ENCODE measurements at places on chromosomes 6 and 20.

GRCh38 chr6:20159781-20160540, 52.3 kb downstream of the MBOAT1 start:
- no peak for DNase-seq

DNA sequence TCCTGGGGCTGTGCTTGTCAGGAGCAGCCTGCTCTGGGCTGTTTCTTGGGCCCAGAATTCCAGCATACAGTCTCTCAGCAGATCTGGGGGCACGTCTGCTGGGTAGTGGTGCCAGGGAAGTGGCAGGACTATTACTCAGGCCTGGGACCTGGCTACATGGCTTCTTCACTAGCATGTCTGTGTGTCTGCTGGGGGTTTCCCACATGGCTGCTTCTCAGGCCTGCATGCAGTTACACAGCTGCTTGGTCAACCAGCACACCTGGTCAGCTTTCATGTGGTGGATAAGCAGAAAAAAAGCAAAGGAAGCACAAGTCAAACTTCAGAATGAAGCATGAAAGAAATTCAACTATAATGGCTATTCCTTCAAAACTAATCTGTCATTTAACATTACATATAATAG, 316.2 kb upstream of the NOX3 start:
- DNase-seq = no peak

- no peak for DNase-seq
Measured at GRCh38 chr6:3796719-3797041, 45.2 kb upstream of the PXDC1 start.

DNA sequence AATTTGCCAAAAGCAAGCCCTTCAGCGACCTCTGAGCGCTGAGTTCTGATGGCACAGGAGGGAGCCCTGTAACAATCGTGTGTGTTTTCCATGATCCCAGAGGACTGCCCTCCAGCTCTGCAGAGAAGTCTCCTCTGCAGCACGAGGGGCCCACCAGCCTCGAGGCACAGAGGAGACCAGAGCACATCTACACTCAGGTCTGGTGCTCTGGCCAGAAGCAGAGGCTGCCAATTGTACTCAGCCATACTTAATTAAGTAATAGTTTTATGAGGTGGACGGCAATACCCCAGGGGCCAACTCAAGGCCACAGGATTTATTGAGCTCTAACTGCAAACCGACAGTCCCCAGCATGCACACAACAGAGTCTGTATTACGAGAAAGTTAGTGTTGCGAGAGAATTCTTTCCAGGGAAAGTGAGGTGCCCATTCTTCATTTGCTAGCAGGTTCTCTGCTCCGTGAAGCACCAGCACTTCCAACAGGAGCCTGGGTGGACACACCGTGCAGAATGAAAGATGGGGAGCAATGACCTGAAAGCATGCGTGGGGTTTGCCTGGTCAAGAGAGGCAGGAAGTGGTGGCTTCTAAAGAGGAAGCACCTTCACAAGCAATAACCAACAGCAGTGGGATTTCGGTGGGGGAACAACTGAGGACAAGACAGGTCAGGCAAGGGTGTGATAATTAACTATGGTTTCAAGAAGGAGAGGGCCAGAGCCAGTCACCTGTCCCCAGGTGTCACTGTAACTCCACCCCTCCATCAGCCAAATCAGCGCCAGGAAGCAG, 92.8 kb upstream of the FOXC1 start:
- DNase-seq = no peak

DNA sequence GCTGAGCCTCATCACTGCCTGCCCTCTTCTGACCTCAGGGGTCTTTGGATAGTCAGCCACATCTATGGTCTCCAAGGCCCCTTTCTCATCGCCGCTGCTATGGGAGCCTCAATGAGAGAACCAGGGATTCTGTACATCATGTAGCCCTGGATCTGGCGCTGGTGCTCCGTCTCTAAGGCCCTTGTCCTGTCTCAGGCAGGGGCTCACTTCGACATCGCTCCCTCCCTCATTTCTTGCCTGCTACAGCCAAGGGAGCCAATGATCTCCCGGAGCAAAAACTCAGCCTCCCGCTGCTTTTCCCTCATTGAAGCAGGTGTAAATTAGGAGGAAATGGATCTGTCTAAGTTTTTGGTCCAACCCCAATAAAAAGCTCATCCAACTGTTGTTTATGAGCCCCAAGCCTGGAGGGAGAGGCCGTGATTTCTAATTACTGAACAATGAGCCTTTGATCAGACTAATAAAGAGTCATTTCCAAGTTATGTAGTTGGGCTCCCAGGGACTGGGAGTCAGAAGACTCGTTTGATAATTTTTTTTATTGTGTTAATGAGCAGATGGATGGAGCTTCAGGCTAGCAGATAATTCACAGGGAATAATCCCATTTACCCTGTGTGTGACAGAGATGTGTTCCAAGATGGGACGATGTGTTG, 30.9 kb downstream of the LBP start:
- no peak for DNase-seq

GRCh38 chr6:18492972-18493371, 105.8 kb downstream of the RNF144B start:
- no peak for DNase-seq

- DNase-seq = no peak
Measured at GRCh38 chr6:26121141-26122004, 34.1 kb downstream of the HFE start.

DNA sequence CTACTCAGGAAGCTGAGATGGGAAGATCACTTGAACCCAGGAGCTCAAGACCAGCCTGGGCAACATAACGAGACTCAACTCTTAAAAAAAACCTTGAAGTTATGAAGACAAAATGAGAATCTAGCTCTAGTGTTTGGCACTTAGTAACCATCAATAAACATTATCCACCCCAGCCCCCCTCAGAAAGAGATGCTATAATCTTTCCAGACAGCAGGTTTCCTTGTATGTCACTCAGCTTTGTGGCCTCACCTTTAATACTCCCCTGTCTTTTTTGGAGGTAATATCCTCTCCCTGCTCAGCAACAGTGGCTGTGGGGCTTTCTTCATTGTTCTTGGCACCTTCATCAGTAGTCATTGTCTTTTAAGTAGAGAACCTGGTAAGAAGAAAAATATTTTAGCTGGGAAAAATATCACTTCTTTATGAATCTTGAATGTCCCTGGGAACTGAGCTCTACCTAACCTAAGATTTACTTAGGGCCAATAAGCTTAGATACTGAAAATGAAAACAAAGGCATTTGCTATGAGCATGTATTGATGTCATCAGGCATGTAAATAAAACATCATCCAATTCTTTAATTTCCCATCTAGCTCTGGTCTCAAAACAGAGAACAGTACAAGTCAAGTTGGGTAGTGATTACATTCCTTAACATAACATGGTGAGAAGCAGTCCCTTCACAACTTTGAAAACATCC, 46.1 kb downstream of the FKBP5 start:
- no peak for DNase-seq

DNA sequence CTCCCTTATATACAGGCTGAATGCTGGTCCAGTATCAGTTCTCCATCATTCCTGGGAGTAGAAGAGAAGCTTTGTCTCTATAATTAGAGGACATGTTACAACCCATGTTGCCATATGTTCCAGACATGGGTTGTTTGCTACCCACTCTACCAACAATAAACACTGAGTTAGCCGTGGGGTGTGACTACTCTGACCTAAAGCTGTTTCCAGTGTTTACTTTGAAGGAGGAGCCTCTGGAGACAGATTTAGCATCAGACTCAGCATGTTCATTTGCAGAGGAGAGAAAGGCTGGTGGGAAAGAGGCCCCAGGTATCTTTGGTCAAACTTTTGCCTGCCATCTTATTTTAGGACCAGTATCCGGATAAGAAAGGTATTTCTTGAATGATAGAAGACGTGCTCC, 157.9 kb upstream of the SNX9 start:
- DNase-seq = no peak

GRCh38 chr20:17617212-17617867, 47.5 kb downstream of the DSTN start:
- DNase-seq = no peak

DNA sequence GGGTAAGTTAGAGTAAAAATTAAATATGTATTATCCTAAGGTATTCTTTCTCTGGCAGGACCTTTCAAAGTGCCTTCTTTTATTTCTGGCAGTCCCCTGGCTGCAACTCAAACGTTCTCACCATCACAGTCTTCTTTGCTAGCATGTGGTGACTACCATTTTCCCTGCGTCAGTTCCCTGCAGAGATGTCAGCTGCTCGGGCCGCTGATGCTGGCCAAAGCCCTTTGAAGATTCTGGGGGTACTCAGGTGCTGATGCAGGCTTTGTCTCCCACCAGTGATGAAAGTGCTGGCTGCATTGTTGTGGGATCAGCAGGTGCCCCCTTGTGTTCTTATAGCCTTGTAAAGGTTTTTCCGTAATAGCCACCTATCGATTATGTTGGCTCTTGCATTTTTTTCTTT, 140.1 kb downstream of the BTBD3 start:
- DNase-seq = no peak

DNA sequence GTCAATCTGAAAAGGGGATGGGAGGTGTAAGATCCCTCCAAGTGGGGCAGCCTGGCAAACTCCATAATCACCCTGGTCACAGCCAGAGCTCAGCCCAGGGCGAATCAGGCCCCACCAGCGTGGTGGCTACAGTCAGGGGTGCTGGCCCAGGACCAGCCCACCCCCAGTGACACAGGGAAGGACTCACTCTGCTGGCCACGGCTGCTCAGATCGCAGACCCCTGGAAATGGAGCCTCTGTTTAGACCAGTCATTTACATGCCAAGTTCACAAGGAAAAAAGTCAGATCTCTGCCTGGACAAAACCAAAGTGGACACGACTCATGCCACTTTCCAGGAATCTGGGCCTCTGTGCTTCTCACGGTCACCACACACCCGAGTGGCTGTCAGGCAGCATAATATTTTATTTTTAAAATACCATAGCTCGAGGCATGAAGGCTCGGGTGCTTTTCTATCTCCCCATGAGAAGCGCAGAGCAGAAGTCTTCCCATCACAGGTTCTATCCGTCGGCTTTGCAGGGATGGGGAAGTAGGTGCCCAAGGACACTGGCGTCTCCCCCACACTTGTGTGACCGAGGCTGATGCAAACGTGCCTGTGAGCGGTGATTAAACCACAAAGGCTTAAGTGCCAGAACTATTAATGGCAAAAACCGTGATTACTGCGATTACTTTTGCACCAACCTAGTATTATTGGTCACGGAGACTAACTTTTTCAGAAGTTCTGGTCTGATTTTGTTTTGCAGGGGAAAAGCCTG, 13.0 kb downstream of the PXDC1 start:
- DNase-seq = no peak

DNA sequence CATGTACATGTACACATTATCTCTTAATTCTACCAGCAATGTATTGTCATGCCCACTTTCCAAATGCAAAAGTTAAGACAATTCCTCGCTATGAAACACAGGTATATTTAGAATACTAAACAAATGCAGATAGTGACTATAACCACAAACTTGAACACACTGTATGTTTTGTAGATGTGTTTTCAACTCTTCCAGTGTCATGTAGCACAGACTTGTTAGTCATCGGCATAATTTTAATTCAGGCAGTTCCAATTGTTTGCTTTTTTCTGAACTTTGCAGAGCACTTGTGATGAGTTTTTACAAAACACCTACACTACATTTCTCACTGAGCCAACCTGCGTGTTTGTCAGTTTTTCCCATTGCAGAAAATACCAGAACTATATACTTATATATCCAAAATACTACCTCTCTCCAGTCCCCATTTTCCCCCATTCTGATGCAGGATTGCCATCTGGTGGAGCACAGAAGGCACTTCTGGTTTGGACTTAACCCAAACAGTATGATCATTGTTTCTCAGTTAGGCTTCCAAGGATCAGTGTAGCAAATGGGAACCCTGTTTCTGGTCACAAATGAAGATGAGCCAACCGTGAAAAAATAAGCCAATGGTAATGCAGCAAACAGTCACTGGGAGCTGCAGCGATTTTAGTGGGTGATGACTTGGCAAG, 143.4 kb downstream of the ADGRB3 start:
- no peak for DNase-seq

GRCh38 chr6:138428944-138429598, 25.0 kb downstream of the HEBP2 start:
- DNase-seq = no peak

- peak; percentile 69 for DNase-seq
Measured at GRCh38 chr6:44245912-44246662, 814 bp upstream of the HSP90AB1 start.

GRCh38 chr6:160667639-160668481, 3.8 kb upstream of the LPA start:
- peak; percentile 8 for DNase-seq

- DNase-seq = no peak
Measured at GRCh38 chr6:136764517-136764993, 27.7 kb downstream of the MAP3K5 start.

Data from stimulated activated CD4-positive, alpha-beta T cell treated with anti-CD3 and anti-CD28 coated beads, TNF-alpha, amount 100 ng/mL, for 1 hour (primary cell).